ENCODE measurements at places on chromosomes 5 and 9. TPM values are rescaled to one million over a fixed set of nuclear protein-coding genes. Genes with fewer than 3 reads are reported as not detected.

Gene COL15A1
- 25.8 TPM for total RNA-seq

Gene SOWAHA
- total RNA-seq: 0.78 TPM

Gene ADAMTS19
- 0.42 TPM for total RNA-seq

Gene MYO10
- total RNA-seq: 36.9 TPM

Gene GLE1
- total RNA-seq: 24.5 TPM

Gene GPR150
- total RNA-seq: 3.0 TPM

Gene ADAMTSL1
- 18.3 TPM for total RNA-seq

Gene DTWD2
- total RNA-seq: 6.3 TPM

Data from tibial nerve (tissue), 4 donors.